ENCODE measurements at places on chromosomes 5 and 9. TPM values are rescaled to one million over a fixed set of nuclear protein-coding genes. Genes with fewer than 3 reads are reported as not detected.

MARCHF11 gene
- total RNA-seq, result not detected

GPR21 gene
- not detected for total RNA-seq

EIF4EBP3 gene
- 2.2 TPM for total RNA-seq

BNC2 gene
- 4.7 TPM for total RNA-seq

ECM2 gene
- 0.12 TPM for total RNA-seq

TERT gene
- 1.8 TPM for total RNA-seq

PDCD1LG2 gene
- 0.34 TPM for total RNA-seq

RPL37 gene
- total RNA-seq, result 2,744 TPM

SHOC1 gene
- total RNA-seq, result not detected

RASEF gene
- 11.3 TPM for total RNA-seq

HAPLN1 gene
- not detected for total RNA-seq

FXN gene
- total RNA-seq, result 22.9 TPM

RNF145 gene
- total RNA-seq, result 132 TPM

OSMR gene
- total RNA-seq, result 85.6 TPM

SLCO4C1 gene
- not detected for total RNA-seq

FCN2 gene
- not detected for total RNA-seq

LAMC3 gene
- 1.1 TPM for total RNA-seq

PRELID2 gene
- 5.4 TPM for total RNA-seq

FOXD4L5 gene
- 0.10 TPM for total RNA-seq

CERCAM gene
- total RNA-seq, result 36.1 TPM

ARL14EPL gene
- not detected for total RNA-seq

FOXD1 gene
- total RNA-seq, result 18.1 TPM

GCNT4 gene
- total RNA-seq, result 0.58 TPM

GALNT12 gene
- total RNA-seq, result 3.7 TPM

INSL6 gene
- not detected for total RNA-seq
